ENCODE measurements at places on chromosomes 4 and X.

GRCh38 chr4:8433136-8433535 lies 7.4 kb downstream of the ACOX3 start:
- DNase-seq: no peak

DNA sequence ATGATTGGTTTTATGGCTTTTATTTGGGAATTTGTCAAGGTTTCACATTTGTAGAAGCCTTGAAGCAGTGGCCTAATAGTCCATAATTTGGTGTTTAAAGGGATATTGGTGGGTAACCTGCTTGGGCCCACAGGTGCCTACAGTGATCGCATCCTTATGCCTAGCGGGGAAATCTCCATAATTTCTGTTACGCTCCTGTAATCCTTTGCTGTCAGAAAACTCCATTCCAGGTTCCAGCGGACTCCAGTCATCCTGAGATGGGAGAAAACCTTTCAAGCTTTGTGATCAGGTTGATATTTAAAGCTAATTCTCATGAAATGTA lies 257.0 kb upstream of the JADE1 start:
- no peak for DNase-seq

DNA sequence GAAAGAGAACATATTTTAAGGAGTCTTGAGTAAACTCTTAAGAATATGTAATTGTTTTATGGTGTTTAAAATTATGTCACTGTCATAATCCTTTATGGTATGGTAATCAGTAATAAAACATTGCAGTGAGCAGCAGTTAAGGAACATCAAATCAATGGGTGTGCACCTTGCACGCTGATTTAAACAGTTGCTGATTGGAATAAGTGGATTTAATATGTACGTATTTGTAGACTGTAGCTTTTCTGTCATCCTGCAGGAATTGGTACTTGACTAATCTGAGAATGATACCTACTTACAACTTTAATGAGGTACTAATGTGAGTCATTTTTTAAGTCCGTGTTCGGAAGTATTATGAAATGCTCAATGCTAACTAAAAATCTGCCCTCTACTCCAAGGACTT lies 212.2 kb downstream of the DCTD start:
- DNase-seq: no peak

DNA sequence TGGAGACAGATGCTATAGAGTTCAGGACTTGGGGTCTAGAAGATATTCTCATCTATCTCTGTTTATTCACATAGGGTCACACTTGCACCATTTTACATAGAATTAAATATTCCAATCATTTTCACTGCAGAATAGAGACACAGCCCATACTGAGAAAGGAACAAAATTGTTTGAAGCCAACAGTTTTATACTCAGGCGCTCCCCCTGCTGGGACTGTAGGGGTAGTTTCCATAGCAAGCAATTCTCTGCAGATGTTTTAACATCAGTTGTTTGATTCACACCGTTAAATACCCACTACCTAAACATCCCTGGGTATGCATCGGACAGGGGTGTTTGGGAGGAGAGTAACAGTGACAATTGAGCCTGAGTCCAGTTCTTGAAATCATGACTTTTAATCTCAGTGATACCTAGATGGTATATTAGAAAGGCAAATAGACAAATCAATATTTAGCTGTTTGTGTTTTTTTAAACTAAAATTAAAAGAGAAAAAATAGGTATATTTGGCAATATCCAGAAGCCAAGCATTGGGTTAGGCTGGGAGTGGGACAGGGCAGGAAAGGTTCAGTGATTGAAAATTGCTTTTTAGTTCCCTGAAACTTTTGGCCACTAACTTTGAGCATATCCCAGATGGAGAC lies 33.8 kb downstream of the LONRF3 start:
- peak; percentile 50 for DNase-seq

- no peak for DNase-seq
Measured at GRCh38 chrX:150813922-150814321, 84.5 kb downstream of the CD99L2 start.

DNA sequence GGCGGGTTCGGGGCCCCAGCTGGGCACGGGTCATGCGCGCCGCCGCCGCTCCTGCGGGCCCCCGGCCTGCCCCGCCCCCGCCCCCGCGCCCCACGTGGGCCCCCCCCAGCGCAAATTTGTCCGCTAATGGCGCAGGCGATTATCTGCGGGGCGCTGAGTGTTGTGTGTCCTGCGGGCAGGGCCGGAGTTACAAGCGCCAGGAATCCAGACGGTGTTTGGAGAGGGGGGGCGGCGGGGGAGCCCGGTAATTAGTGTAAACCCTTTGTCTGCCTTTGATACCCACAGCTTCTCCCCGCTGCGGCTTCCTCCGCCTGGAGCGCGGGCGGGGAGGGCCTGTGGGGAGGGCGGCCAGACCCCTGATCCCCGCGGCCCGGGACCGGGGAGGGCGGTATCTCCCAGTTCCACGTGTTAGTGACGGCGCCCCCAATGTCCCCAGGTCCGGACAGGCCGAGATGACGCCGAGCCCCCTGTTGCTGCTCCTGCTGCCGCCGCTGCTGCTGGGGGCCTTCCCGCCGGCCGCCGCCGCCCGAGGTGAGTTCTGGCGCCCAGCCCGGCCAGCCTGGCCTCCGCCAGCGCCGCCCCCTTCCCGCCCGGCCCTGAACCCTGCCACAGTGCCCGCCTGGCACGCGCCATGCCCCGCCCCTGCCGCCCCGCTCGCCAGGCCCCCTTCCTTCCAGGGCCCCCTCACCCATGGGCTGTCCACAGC lies 761 bp downstream of the FGFRL1 start:
- peak; percentile 35 for DNase-seq

GRCh38 chrX:124726881-124727280 lies 380.5 kb downstream of the SH2D1A start:
- DNase-seq: no peak

- DNase-seq: no peak
Measured at GRCh38 chr4:177070533-177071058, 239.1 kb upstream of the NEIL3 start.

All from activated CD4-positive, alpha-beta T cell treated with anti-CD3 and anti-CD28 coated beads, Interleukin-2, amount 50 U/mL, for 48 hours (primary cell).